Renal cortex interstitium (tissue), 15 donors: ENCODE measurements at places on chromosomes 1 and 21.

DNA sequence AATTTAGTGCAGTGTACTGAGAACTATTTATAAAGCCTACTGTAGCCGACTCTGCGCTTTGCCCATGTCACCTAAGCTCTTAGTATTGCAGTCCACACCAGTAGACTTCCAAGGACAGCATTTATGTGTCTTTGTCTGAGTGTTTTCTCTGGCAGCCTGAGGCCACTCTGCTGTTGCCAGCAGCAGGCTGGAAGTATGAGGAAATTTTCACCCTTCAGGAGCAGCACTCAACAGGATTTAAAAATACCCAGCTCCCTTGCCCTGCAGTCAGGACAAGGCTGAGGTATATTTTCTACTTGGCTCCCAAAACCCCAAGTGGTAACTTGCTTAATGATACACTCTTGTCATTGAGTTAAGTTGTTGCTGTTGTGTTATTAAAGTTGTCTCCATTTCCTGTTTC, 230.1 kb downstream of the SRGAP2C start:
- no peak for DNase-seq

- no peak for DNase-seq
Observed at GRCh38 chr21:42518215-42518614, 4.6 kb downstream of the SLC37A1 start.

DNA sequence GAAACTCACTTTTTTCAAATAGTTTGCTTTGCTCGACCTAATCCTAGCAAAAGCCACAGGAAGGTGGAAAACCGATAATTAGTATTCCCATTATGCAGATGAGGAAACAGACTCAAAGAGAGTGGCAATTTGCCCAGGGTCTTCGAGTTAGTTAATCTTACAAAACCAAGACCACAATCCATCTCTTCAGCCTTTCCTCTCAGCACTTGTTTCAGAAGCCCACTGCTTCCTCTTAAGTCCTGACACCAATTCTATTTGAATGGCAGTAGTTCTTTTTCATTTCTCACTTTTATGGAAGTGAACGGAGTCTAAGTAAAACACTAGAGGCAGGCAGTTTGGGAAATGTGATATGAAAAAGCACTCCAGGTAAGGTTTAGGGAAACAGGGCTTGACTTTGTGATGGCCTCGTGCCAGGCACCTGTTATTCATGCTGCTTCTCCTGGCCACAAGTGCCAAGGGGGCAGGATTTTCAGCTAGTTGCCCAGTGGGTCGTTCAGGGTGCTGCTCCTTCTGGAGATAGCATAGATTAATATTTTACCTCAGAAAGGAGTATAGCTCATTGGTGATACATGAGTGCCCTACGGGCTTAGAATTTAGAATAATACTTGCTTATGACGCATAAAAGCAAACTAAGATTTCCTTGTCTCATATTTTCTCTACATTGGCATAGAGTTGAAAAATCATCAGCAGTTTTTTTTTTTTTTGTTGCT, 76.6 kb upstream of the NRIP1 start:
- no peak for DNase-seq

GRCh38 chr1:16122916-16123315, 33.0 kb downstream of the EPHA2 start:
- DNase-seq, result no peak

- no peak for DNase-seq
Observed at GRCh38 chr1:179141592-179142251, 59.9 kb downstream of the TOR3A start.

- no peak for DNase-seq
Observed at GRCh38 chr1:109201123-109201703, 12.5 kb upstream of the SARS1 start.

GRCh38 chr1:22949822-22950331, 22.8 kb downstream of the LACTBL1 start:
- DNase-seq, result no peak

DNA sequence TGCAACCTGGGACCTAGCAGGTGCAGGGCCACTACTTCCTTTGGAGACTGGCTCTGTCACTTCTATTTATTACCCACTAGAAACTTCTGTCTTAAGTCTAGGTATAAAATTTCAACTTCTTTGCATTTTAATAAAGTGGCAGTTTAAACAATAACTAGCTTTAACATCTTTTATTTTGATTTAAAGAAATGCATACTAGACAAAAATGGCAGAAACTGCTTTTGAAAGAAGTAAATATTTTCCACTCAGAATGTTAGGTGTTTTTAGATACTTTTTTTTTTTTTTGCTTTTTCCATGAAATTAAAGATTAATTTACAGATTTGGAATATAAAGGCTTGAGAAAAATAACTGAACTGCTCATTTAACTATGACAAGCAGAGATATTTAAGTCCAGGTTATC, 1477.6 kb downstream of the KCNT2 start:
- DNase-seq, result no peak

DNA sequence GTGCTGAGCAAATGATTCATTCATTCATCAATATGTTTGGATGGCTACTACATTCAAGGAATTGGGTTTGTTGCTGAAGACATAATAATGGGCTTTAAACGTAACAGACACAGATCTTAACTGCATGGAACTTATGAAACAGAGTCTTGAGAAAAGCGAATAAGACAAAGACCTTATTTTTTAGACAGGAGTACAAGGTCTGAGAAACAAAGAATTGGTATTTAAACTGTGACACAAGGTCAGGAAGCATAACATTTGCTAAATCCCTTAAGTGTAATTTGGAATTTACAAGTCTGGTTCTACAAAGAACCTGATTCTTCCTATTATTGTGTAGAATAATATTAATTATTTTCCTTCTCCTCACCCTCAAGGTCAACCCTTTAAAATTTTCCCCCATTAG, 565.4 kb upstream of the RGS18 start:
- DNase-seq, result no peak

DNA sequence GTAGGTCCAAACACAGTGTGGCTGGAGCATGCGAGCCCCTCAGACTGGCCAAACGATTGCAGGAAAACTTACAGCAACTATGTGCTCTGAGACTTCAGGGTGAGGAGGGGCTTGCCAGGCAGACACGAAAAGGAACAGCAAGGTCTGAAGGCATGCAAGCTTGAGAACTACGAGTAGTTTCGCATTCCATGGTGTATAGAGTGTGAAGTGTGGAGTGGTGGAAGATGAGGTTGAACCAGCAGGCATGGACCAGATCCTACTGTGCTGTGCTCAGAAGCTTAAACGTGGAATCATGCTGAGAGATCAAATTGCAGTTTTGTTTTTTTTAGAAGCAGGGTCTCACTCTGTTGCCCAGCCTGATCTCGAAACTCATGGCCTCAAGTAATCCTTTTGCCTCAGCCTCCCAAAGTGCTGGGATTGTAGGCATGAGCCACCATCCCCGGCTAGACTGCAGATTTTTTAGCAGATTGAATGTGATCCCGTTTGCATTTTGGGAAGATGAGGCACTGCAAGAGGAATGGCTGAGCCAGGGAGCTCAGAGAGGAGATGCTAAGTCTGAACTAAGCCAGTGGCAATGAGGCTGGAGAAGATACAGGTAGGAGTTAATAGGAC, 5.1 kb upstream of the TFAP2E start:
- DNase-seq, result no peak

- no peak for DNase-seq
Observed at GRCh38 chr1:228405979-228406228, 731 bp downstream of the TRIM11 start.

- peak; percentile 87 for DNase-seq
Observed at GRCh38 chr1:179002552-179003345, 22.9 kb upstream of the FAM20B start.

DNA sequence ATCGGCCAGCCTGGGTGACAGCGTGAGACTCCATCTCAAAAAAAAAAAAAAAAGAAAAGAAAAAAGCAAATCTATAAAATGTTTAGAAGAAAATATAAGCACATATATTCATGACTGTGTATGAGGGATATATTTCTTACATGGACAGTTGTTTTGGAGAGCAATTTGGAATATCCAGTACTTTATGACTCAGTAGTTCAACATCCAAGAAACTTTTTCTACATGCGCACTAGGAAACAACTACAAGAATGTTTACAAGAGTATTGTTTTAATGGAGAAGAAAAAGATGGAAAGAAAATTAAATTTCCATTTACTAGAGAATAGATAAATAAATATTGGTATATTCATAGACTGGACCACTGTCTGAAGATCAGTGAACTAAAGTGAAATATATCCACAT, 77.5 kb downstream of the MAST2 start:
- no peak for DNase-seq

DNA sequence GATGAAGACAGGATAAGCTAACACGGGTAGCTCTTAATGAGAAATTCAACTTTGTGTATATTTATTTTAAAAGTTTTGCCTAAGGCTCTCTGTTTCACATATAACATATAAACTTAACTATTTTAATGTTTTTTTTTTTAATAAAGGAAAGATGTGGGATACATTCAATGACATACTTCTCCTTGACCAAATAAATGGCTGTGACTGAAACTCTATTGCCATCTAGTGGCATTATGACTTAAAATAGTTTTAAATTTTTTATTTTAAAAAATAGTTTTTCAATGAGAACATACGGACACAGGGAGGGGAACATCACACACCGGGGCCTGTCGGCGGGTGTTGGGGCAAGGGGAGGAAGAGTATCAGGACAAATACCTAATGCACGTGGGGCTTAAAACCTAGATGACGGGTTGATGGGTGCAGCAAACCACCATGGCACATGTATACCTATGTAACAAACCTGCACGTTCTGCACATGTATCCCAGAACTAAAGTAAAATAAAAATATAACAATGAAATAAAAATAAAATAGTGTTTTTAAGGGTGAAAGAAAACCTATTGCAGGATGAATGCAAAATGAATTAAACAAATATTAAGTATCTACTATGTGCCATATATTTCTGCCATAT, 83.4 kb downstream of the LYST start:
- DNase-seq, result no peak

DNA sequence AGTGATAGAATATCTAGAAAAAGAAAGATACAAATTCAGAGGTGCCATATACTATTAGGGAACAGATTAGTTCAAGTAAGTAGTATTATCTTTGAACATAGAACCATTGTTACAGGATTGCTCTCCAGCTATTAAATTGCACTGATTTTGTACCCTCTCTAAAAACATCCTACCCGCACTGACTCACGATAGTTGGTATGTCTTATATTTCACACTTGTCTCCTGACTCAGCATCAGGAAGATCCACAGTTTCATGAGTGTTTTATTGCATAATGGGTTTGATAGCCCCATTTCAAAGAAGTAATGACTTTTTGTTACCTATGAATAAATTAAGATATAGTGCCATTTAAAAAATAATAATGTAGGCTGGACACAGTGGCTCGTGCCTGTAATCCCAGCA, 6.0 kb downstream of the TATDN3 start:
- DNase-seq, result no peak

GRCh38 chr1:182400567-182400966, at the start of gene TEDDM1:
TEDDM1 (minus strand) TSS chr1:182400667; CDS start chr1:182400485, 182 bp downstream.
- no peak for DNase-seq

DNA sequence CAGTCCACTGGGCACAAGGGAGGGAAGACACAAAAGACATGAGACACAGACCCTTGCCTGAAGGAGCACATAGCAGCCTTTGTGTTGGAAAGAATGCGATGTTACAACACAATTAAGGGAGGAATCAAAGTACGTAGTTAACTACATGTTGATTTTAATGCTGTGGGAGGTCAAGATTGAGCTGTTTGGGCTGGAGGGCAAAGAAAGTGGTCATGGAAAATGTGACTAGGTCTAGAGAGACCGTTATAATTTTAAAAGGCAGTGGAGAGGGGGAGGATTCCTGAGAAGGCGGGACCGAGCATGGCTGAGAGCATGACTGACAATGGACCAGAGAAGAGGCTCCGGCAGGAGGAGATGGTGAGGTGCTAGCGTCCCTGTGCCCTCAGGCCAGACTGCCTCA, 111.8 kb upstream of the ATP1A1 start:
- DNase-seq, result no peak

- no peak for DNase-seq
Observed at GRCh38 chr1:154735804-154736168, 127.8 kb upstream of the ADAR start.

- DNase-seq, result no peak
Observed at GRCh38 chr1:41400225-41400624, 39.0 kb downstream of the FOXO6 start.

GRCh38 chr1:113429461-113430153, 39.3 kb downstream of the MAGI3 start:
- no peak for DNase-seq

DNA sequence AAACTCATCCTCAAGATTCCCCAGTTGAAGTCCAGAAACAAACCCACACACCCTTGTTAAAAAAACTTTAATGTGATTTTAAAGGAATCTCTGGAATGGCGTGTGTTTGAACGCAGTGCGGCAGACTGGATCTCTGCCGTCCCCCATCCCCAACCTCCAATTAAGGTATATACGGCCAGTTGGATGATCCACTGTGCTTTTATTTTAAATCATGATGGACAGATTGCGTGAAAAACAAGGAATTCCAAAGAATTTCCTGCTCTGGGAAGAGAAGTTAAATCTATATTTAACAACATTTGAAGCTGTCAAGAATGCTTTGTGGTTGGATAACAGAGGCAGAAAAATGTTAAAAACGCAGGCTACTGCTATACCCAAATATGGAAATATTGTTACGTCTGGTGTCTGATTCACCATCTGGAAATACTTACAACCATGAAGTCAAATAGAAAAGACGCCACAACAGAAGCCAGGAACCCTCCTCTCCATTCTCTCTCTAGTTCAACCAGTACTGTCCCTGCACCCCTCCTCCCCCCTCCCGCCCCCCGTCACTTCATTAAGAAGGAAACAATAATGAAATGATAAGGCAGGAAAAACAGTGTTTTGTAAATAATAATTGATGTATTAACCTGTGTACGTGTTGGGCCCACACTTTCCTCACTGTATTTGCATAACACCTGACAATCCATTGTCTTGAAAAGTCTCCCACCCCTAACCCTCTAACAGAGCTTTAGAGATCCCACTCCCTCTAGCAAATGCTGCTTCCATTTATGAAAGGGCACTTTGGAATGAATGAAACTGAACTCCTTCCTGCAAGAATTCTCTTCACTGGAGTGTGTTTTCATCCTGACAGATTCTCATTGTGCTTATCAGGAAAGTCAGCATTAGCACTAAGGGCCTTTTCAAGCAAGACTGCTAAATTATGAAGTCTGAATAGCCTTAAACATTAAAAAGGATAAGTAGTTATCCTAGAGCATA, 2.0 kb upstream of the CCN1 start:
- DNase-seq, result no peak

GRCh38 chr1:156129687-156130577, 15.4 kb downstream of the LMNA start:
- no peak for DNase-seq

DNA sequence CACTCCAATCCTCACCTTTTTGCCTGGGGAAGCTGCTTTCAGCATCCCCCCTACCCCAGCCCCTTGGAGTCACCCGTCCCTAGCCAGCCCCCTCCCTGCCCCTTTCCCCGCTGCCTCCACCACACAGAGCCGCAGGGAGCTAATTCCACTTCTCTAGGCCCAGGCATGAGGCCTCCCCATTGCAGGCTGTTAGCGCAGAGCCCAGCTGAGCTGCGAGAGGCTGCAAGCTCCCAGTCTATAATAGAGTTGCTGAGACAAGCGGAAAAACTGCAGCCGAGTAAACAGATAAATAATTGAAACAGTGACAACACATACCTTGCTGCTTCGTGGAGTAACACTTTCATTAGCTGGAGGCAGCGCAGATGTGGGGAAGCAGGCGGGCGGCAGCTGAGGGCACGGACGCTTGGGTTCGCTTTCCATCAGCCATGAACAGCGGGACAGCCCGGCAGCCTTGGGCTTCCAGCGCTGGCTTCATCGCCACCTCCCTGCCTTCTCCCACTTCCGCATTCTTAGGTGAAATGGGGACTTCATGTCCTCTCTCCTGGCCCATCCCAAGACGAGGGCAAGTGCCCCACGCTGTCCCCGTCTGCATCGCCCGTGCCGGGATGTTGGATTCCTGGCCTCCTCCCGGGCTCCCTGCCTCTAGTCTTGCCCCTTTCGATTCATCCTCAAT, 183.3 kb downstream of the IGSF21 start:
- no peak for DNase-seq
